ENCODE measurements at places on chromosomes 16 and 17. TPM values are rescaled to one million over a fixed set of nuclear protein-coding genes. Genes with fewer than 3 reads are reported as not detected.

The ANKRD13B gene
- 31.8 TPM for total RNA-seq

The LUC7L3 gene
- total RNA-seq = 88.4 TPM

The PIK3R5 gene
- total RNA-seq = not detected

The WNT9B gene
- total RNA-seq = not detected

The CHRNE gene
- 0.10 TPM for total RNA-seq

The IGSF6 gene
- not detected for total RNA-seq

The TBC1D3E gene
- not detected for total RNA-seq

The CDT1 gene
- 34.5 TPM for total RNA-seq

Measured in A549 treated with Mapracorat at 1 μM for 4 hours (cell line).